ENCODE measurements at places on chromosomes 12 and 14.

DNA sequence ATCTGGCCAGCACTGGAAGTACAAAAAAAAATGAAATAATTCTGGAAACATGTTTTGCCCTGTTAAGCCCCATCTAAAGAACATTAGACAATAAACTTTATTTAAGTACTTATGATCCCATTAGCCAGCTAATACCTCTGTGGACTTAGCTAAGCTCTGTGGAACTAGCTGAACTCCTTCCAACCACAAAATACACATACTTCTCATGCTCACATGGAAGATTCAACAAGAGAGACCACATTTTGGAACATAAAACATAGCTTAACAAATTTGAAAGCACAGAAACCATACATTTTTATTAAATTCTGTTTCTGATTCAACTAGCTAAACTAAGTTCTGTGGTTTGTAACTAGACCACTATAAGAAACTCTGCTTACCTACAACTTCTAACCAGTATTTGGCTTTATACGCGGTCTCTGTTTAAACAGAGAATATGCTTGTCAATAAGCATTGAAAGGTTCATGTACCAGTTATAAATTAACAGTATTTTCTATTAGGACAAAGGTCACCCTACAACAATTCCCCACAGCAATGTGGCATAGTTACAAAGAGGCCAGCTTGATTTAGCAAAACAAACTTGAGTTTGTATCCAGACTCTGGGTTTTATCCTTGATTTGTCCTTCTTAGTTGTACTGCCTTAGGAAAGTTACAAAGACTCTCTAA lies 300.1 kb downstream of the C12orf50 start:
- no peak for DNase-seq

GRCh38 chr12:79098530-79098929 lies 234.0 kb downstream of the SYT1 start:
- DNase-seq, result no peak

DNA sequence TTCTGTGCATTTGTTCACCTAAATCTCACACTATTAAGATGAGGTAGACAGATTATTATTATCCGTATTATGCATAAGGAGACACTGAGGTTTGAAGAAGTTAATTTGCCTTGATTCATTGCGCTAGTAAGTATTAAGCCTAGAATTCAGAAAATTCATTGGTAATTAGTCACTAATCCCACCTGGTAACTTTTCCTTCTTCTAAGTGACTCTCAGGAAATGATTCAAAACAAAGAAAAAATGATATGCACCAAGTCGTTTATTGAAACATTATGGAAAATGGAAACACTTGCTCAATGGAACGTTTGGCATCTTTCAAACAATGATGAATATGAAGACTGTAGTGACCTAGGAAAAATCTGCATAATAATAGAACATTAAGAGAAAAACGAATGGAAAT lies 15.2 kb downstream of the RFX4 start:
- DNase-seq, result no peak

GRCh38 chr12:92845329-92845728 lies 83.8 kb downstream of the EEA1 start:
- DNase-seq, result no peak

- no peak for DNase-seq
Observed at GRCh38 chr12:121578230-121579189, 2.3 kb downstream of the KDM2B start.

- no peak for DNase-seq
Observed at GRCh38 chr14:77133720-77134338, 7.8 kb downstream of the ZDHHC22 start.

GRCh38 chr14:20485900-20486299 lies 16.7 kb downstream of the PNP start:
- no peak for DNase-seq

- DNase-seq, result no peak
Observed at GRCh38 chr14:85239791-85240190, 290.2 kb upstream of the FLRT2 start.

- DNase-seq, result no peak
Observed at GRCh38 chr12:64522807-64523206, 70.9 kb downstream of the TBK1 start.

GRCh38 chr12:118645219-118645618 lies 268.9 kb downstream of the SUDS3 start:
- no peak for DNase-seq

- DNase-seq, result no peak
Observed at GRCh38 chr12:132152411-132152821, 8.2 kb downstream of the NOC4L start.

DNA sequence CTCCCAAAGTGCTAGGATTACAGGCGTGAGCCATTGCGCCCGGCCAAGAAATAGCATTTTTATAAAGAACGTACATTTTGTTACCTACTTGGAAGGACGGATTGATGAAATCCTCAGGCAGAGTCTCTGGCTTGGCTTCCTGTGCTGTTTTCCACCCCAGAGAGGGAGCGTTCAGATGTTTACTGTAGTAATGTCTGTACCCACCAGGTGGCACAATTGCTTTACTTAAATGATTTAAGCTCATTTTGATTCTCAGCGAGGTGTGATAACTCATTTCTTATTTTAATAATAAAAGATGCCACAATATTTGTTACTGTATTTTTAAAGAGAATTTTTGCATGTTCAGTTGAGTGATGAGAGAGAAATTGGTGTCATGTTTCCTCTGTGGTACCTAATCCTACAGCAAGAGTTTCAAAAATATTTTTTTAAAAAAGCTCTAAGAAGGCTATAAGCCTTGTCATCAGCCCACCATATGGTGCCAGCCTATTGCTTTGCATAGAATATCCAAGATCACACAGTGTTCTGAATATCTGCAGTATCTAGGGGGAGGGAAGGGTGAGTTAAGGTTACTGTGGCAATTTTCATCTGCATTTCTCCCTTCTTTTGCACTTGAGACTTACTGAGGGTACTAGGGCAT lies 82.6 kb upstream of the TRAF3 start:
- peak; percentile 0 for DNase-seq

DNA sequence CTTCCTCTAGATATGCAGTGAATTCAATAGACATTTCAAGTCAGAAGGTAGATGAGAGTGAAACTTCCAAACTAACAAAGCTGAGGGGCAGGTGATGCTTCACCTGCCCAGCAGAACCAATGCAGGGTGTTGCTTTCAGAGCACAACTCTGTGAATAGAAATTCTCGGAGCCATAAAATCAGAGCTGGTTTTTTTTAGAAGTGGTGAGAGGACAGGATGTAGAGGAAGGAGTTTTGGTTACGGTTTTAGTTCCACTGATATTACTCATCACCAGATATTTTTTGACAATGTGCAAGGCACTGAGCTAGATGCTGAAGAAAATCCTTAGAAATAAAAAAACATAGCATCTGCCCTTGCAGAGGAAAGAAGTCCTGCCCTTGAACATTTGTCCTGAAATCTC lies 62.2 kb downstream of the BMP4 start:
- DNase-seq, result no peak

DNA sequence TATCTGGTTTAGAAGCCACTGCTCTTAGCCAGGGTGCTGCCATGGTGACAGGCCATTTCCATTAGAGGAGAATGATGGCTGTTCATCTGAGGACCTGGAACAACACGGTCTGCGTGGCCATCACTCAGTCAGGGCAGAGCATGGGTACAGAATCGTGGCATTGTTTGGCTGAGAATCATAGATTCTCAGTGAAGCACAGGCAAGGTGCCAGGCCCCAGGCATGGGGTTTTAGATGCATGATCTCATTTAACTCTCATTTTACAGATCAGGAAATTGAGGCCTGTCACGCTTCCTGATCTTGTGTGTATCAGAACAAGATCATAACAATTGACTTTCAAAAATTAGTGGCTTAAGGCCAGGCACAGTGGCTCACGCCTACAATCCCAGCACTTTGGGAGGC lies 26.8 kb upstream of the IRF2BPL start:
- DNase-seq, result no peak

DNA sequence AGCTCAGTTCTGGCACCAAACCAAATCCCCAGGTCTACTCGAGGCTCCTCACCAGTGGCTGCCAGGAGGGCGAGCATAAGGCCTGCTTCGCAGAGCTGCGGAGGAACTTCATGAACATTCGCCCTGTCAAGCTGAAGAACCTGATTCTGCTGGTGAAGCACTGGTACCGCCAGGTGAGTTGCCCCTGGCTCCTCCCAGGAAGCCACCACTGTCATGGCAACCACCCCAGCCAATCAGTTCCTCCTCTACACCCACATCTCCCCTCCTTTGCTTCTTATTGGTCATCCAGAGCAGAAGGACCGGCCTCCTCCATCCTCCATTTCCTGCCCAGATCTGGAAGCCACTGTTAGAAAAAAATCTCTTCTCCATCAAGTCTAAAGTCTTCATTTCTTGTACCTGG lies 17.2 kb upstream of the OAS2 start:
- no peak for DNase-seq

DNA sequence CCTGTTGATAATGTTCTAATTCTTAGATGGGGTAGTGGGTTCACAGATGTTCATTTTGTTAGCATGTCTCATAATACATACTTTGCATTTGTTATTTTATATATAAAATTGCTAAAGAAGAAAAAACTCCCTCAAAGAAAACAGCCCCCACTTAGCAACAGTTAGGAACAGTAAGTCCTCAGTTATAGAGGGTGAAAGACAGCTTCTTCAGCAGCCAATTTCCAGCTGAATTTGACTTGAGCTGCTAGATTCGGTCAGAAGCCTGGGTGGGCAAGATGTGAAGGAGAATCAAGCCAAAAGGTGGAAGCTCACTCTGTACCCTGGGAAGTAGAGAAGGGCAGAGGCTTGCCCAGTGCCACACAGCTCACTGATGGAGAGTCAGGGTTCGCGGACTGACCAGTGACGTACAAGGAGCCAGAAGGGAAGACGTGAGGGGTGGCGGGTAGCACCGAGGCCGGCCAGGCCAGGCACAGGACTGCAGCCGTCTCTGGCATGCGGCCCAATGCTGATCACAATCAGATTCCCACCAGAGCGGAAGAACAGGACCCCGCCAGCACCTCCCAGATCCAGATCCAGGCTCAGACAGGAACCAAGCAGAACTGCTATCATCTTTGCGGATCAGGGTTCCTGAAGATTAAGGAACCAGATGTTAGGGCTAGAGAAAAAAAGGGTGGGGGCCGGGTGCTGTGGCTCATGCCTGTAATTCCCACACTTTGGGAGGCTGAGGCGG lies 30.4 kb upstream of the VWF start:
- DNase-seq, result no peak

- DNase-seq, result no peak
Observed at GRCh38 chr12:106387848-106388377, 30.4 kb downstream of the POLR3B start.

DNA sequence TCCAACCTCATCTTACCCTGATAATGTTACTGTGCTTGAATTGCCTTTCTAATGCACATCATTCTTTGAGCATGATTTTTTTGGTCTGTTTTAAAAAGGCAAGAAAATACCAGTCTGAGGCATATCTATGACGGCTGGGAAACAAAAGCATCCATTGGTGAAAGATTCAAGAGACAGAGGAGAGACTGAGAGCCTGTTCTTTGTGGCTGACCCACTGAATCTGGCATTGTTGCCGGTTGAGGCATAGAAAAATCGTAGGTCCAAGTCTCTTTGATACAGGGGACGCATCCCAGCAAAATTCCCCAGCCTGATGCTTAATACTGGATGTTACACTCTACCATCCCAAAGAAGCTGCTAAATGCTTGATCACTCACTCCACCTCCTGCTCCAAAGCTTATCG lies 2.9 kb upstream of the KLHL42 start:
- no peak for DNase-seq

- DNase-seq, result no peak
Observed at GRCh38 chr14:37553935-37554550, 41.0 kb downstream of the FOXA1 start.

DNA sequence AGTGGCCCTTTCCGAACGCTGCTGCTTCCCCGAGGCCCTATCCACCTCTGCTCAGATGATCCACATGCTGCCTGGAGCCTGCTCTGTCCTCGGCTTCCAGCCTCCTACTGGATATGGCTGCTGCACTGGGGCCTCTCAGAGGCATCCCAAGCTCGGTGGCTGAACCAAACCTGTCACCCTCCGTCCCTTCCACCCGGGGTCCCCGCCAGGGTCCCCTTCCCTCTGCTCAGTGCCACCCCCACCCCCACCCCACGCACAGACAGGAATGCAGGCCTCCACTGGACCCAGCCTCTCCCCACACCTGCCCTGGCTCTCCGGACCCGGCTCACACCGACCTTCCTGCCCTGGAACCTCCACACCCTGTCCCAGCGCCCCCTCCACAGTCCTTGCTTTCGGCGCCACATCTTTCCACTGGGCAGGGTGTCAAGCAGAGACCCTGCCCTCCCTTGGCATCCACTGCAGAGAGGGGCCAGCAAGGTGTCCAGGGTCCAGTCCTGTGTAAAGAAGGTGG lies 6.1 kb downstream of the CEP170B start:
- DNase-seq, result no peak

DNA sequence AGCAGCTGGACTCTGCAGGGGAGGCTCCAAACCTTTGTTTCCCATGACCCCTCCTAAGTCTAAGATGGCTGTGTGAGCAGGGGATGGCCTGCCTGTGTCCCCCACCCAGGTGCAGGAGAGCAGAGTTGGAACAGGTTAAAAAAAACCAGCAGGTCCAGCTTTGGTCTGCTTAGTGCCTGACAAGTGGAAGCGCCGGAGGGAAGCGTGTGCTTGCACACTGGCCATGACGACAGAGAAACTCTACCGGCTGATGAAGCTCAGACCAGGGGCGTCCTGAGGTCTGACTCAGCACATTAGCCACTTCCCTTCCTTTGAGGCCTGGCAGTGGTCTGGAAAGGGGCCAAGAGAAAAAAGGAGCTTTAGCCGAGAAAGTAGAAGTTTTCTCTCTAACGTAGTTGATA lies 280.1 kb downstream of the VRK1 start:
- DNase-seq, result no peak

- no peak for DNase-seq
Observed at GRCh38 chr12:51393676-51394545, 2.7 kb upstream of the GALNT6 start.

- no peak for DNase-seq
Observed at GRCh38 chr12:57591782-57592325, 862 bp downstream of the PIP4K2C start.

DNA sequence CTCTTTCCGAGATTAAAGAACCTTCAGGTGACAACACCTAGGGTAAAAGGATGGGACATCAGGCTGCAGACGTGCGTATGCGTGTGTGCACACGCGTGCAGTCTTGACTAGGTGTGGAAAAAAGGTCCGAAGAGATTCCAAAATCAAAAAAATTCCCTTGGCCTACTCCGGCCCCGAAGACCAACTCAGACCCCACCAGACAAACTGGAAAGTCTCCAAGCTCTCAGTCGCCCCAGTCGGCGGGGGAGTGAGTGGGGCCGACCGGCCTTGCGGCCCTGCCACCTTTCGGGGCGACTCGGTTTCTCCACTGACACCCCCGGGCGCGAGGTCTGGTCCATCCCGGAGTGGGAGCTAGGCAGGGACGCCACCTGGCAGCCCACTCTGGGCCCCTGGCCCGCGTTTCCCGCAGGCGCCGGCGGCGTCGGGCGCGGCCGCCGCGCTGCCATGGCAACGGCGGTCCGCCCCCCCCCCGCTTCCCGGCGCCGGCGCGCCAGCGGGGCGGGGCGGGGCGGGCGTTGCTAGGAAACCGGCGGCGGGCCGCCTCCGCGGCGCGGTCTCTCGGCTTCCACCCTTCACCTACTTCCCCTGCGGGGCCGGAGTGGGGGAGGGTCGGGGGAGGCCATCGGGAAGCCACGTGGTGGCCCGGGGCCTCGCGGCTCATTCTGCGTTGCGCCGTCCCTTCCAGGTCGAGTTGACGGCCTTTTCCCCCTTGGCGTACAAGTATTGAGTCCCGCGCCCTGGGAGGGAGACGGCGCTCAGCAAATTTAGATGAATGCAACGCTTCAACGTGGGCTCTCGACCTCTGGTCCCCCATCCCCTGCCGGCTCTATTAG lies 253.1 kb downstream of the EFCAB11 start:
- DNase-seq, result peak; percentile 70

All from stimulated activated CD8-positive, alpha-beta memory T cell treated with anti-CD3 and anti-CD28 coated beads, Interleukin-7, amount 100 ng/mL, for 1 hour (primary cell).